ENCODE measurements at places on chromosomes 13 and 19.

DNA sequence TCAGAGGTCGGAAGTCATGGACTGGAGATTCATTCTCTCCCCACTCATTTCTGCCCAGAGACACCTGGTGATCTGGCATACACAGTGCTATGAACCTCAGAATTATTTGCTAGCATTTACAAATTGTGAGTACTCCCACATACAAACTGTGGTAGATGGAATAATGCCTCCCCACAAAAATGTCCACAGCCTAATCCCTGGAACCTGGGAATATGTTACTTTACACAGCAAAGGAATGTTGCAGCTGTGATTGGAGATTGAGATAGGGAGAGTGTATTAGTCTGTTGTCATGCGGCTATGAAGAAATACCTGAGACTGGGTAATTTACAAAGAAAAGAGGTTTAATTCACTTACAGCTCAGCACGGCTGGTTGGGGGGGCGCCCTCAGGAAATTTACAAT lies 3.1 kb upstream of the UQCRFS1 start:
- DNase-seq = no peak

- peak; percentile 71 for DNase-seq
Observed at GRCh38 chr19:48469289-48469881, at the start of gene CYTH2. Gene CYTH2 (plus strand): TSS chr19:48469369. CDS start chr19:48469508, 139 bp downstream.

- DNase-seq = no peak
Observed at GRCh38 chr19:16303755-16304154, 20.9 kb upstream of the KLF2 start.

GRCh38 chr19:50460161-50460765 lies 16.0 kb upstream of the EMC10 start:
- peak; percentile 84 for DNase-seq

DNA sequence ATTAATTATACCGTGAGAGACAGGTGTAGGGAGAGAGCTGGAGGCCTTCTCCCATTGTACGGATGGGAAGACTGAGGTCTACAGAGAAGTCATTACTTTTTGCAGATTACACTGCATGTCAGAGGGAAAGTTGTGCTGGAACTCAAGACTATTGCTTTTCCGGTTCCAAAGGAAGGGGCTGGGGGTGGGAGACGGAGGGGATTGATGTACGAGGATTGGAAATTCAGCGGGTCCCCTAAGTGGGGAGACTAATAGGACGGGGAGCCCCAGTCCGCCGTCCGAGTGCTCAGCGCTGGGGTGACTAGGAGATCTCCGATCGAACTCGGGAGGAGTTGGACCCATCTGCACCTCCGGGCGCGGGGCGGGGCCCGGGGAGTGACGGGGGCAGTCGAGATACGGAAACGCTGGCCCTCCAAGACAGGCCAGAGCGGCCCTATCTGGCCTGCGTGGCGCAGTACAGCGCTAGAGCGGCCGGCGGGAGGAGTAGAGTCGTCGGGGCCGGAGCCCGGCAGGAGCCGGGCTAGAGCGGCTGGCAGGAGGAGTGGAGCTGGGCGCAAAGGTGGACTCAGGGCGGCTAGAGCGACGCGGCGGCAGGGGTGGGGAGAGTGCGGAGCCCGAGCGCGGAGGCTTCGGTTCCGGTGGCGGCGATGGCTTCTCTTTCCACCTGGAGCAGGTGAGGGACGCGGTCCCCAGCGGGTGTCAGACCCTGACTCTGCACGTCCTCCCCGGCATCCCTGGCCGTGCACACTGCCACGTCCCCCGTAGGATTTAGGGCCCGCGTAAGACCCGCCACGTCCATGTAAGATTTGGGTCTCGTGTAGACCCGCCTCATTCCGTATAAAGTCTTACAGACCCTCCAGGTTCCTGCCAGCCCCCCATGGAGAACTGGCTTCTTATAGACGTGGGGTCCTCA lies 1.1 kb downstream of the ARHGEF1 start:
- DNase-seq = peak; percentile 96

DNA sequence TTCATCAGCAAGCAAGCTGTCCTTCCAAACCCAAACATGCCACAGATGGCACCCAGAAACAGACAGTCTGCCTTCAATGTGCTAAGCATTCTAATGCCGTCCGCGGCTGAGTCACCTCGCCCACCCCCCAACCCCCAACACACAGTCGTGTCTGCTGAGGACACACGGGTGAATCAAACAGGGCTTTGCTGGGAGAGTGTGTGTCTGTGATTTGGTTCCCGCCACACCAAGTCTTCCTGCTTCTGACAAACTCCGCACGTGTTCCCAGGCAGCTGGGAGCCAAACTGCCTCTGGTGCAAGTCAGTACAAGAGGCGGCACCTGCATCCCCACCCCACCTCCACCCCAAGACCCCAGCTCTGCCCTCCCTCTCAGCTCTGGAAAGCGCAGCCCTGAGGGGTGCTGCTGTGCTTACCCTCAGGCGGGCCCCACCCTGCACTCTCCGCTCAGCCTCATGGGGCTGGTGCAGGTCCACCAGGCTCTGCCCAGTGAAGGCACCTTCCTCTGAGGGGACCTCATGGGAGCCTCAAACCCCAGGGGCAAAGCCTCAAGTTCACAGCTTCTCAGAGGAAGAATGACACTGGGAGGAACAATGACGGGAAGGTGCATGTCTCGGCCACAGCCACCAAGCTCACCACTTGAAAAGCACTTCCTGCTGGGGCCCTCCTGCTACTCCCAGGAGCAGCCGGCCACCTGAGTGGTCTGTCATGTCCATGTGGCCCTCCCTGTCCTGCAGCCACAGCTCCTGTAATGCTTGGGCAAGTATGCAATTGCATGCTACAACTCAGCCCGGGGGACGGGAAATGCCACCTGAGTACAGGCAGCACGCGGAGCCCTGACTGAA lies 15.0 kb upstream of the SLC35E1 start:
- DNase-seq = no peak

DNA sequence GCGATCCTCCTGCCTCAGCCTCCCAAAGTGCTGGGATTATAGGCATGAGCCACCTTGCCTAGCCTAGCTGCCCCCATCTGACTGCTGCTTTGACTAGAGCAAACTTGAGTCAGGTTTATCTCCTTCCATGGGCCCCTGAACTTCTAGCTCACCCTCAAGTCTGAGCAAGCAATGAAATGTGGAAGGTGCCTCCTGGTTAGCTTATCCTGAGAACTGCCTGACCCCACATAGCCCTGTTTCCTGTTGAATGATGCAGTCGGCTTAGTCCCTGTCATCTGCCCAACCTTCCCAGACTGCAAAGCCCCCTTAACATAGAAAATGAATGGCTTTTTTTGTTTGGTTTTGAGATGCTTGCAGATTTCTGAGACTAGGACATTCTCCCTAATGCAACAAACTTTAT lies 8.9 kb upstream of the TMEM160 start:
- no peak for DNase-seq

GRCh38 chr19:33902802-33903488 lies 106.3 kb downstream of the KCTD15 start:
- DNase-seq = no peak

DNA sequence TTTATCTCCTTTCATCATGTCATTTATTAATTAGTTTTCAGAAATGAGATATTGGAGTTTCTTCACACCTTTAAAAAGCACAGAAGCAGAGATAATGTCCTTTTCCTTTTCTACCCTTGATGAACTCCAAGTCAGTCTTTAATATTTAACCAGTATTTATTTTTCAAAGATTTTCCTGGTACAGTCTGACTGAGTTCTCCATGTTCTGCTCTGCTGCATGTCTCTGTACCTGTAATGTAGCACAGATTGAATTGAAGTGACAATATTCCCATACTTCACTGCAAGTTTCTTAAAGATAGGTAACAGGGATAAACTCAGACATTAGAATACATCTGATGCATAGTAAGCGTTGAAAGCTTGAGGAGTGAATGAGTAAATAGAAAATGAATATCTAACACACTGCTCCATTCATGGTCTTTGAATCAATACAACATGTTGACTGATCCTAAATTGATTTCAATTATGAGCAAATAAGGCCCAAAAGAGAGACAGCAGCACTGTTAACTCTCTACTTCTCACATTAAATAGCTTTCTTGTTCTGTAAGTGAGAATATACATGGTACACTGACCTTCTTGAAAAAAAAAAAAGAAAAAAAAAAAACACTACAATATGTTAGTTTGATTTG lies 1323.6 kb upstream of the PRR20A start:
- no peak for DNase-seq

DNA sequence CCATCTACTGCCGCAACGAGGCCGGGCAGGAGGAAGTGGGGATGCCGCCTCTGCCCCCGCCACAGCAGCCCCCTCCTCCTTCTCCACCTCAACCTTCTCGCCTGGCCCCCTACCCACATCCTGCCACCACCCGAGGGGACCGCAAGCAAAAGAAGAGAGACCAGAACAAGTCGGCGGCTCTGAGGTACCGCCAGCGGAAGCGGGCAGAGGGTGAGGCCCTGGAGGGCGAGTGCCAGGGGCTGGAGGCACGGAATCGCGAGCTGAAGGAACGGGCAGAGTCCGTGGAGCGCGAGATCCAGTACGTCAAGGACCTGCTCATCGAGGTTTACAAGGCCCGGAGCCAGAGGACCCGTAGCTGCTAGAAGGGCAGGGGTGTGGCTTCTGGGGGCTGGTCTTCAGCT lies 3.4 kb upstream of the NUP62 start:
- DNase-seq = no peak

DNA sequence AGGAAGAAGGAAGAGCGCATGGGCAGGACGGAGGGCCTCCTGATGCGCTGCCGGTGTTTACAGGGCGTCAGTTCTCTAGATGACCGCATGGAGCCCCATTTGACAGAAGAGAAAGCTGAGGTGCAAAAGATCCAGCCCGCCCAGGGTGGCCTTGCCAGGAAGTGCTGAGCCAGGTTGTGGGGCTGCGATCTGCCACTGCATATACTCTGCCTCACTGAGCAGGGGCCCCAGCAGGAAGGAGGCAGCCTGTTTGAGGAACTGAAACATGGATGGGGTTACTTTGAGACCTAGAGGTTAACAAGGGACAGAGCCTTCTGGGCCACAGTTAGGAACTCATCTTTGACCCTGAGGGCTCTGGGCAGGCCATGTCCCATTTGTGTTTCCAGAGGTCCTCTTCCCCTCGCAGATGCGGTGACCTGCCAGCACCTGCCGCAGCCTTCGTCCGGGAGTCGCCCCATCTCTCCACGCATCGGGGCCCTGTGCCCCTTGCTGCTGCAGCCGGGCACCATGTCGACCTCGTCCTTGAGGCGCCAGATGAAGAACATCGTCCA lies 3.2 kb downstream of the EPN1 start:
- peak; percentile 79 for DNase-seq

DNA sequence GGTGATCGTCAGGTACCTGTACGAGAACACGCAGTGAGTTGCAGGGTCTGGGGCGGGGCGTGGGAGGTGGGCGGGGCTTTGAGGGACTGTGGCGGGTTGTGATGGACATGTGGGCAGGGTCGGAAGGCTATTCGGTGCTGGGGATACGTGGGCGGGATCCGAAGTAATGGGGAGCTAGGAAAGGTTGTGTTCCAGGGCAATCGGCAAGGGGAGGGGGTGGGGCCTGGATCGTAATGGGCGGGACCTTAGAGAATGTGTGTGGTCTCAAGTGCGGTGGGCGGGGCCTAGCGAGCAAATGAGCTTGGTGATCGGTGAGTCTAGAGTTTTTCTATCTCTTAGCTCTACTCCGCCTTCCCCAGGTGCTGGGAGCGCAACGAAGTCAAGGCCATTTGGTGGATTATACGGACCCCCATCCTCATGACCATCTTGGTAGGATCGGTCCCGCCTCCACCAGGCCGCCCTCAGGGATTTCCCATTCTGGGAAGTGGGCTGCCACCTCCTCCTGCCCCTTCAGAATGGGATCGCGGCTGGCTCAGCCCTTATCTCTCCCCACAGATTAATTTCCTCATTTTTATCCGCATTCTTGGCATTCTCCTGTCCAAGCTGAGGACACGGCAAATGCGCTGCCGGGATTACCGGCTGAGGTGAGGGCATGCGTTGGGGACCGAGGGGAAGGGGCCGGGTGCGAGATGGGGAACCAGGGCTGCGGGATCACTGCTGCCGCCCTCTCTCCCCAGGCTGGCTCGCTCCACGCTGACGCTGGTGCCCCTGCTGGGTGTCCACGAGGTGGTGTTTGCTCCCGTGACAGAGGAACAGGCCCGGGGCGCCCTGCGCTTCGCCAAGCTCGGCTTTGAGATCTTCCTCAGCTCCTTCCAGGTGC lies 9.6 kb downstream of the GIPR start:
- DNase-seq = peak; percentile 76

DNA sequence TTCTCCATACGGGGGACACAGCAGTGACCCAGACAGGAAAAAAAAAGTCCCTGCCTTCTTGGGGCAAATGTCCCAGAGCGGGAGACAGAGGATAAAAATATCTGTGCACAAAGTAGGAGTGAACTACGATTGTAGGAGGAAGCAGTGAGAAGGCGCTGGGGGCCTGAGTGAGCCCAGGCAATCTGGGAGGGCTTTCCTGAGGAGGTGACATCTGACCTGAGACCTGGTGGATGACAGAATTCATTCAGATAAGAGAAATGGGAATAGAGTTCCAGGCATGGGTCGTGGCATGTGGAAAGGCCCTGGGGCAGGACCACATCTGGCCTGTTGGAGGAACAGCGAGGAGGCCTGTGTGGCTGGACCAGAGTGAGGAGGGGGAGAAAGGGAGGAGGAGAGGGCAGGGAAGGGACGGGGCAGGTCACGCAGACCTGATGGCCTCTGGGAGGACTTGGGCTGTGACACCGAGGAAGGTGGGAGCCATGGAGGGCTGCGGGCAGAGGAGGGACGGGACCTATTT lies 50.2 kb upstream of the NFIC start:
- no peak for DNase-seq

DNA sequence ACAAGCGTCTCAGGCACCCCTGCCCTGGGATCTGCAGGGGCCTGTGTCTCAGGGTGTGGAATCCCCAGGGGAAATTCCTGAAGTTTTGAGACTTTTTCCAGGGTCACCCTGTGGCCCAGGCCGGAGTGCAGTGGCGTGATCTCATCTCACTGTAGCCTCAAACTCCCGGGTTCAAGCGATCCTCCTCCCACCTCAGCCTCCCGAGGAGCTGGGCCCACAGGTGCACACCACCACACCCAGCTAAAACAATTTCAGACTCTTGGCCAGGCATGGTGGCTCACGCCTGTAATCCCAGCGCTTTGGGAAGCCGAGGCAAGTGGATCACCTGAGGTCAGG lies 4.0 kb downstream of the CAPN12 start:
- DNase-seq = no peak

GRCh38 chr13:44413095-44413494 lies 39.5 kb downstream of the SERP2 start:
- no peak for DNase-seq

DNA sequence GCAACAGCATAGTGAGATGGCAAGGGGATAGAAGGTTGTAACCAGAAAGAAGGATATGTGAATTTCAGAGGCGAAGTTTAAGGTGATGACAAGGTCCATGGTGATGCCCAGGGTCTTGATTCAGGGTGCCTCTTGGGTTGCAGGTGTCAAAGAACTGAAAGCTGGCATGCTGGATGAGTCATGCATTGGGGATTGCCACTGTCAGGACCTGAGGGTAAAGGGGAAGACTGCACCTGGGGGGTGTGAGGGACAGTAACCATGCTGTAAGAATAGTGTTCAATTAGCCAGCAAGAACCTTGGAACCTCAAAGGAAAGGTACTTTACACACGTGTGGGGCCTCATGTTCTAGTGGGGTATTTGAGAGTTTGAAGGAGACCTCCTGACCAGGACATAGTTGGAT lies 279.6 kb downstream of the SLC7A1 start:
- DNase-seq = no peak

GRCh38 chr13:33197541-33197971 lies 88.0 kb downstream of the STARD13 start:
- no peak for DNase-seq
